ENCODE measurements at places on chromosomes 5 and 9.

DNA sequence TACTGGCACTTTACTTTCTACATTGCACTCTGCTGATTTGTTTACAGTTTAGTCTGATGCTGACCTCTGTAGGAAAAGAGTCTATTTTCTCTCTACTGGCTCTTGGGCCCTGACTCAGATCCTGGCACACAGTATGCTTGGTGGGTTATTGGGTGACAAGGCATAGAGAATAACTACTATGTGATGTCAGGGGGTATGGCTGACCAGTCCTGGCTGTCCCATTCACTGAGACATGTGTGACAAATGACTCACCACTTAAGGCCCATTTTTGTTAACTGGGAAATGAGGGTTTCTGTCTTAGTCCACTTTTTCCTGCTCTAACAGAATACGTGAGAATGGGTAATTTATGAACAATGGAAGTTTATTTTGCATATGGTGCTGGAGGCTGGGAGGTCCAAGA lies 66.4 kb downstream of the DAPK1 start:
- no peak for ATAC-seq

DNA sequence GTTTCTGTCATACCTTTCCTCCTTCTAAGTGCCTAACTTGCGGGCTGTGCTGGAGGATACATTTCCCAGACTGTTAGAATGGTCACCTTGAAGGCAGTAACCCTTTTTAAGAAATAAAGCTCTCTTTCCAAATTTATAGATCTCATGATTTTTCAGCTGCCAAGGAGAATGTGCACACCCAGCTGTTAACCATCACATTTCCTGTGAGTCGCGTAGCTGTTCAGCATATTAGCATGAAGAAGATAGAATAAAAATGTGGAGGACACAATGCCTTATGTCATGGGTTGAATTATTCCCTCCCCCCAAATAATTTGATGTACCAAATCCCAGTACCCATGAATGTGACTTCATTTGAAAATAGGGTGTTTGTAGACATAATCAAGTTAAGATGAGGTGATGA lies 729.4 kb downstream of the MTRR start:
- no peak for ATAC-seq

- no peak for ATAC-seq
These were observed 564.3 kb downstream of the ZNF608 start for GRCh38 chr5:124182133-124182532.

- no peak for ATAC-seq
These were observed 108.2 kb upstream of the MPDZ start for GRCh38 chr9:13387734-13388067.
